Pericardium fibroblast (primary cell): ENCODE measurements at places on chromosomes 4 and X. TPM values are rescaled to one million over a fixed set of nuclear protein-coding genes. Genes with fewer than 3 reads are reported as not detected.

ZCCHC4 gene
- total RNA-seq = 9.0 and 9.6 TPM in 2 replicates

TRAM1L1 gene
- 0.94 and 1.6 TPM in 2 replicates for total RNA-seq

GAGE1 gene
- not detected in 2 replicates for total RNA-seq

TCEAL6 gene
- total RNA-seq = not detected in 2 replicates

MGST2 gene
- total RNA-seq = 14.4 and 26.9 TPM in 2 replicates

ARMCX6 gene
- total RNA-seq = 24.2 and 24.9 TPM in 2 replicates

TCEAL5 gene
- total RNA-seq = not detected in 2 replicates

C4orf54 gene
- total RNA-seq = 0.09 TPM in 1 of 2 replicates, not detected in the other

TRIML2 gene
- not detected in 2 replicates for total RNA-seq

MAGEB16 gene
- total RNA-seq = not detected in 2 replicates

EDA gene
- total RNA-seq = 3.1 and 4.1 TPM in 2 replicates

RNF212 gene
- total RNA-seq = 4.2 and 4.6 TPM in 2 replicates

EXOC1L gene
- total RNA-seq = not detected in 2 replicates

LDOC1 gene
- 13.0 and 17.4 TPM in 2 replicates for total RNA-seq

JADE3 gene
- 1.6 and 3.1 TPM in 2 replicates for total RNA-seq

ODAPH gene
- not detected in 2 replicates for total RNA-seq

VCX2 gene
- total RNA-seq = not detected in 2 replicates

MAGEA12 gene
- not detected in 2 replicates for total RNA-seq

TBCK gene
- total RNA-seq = 24.3 and 25.1 TPM in 2 replicates

PCDH10 gene
- 1.4 and 1.5 TPM in 2 replicates for total RNA-seq

CCKAR gene
- not detected in 2 replicates for total RNA-seq

RTL9 gene
- total RNA-seq = 0.51 and 2.8 TPM in 2 replicates

TAF7L gene
- total RNA-seq = not detected in 2 replicates

PWWP3B gene
- total RNA-seq = 5.5 and 11.7 TPM in 2 replicates

RIPPLY1 gene
- total RNA-seq = not detected in 2 replicates

CT47A7 gene
- not detected in 2 replicates for total RNA-seq

HS6ST2 gene
- 0.09 TPM in 1 of 2 replicates, not detected in the other for total RNA-seq

TMEM47 gene
- 35.8 and 38.6 TPM in 2 replicates for total RNA-seq
